ENCODE measurements at places on chromosomes 3 and 15.

DNA sequence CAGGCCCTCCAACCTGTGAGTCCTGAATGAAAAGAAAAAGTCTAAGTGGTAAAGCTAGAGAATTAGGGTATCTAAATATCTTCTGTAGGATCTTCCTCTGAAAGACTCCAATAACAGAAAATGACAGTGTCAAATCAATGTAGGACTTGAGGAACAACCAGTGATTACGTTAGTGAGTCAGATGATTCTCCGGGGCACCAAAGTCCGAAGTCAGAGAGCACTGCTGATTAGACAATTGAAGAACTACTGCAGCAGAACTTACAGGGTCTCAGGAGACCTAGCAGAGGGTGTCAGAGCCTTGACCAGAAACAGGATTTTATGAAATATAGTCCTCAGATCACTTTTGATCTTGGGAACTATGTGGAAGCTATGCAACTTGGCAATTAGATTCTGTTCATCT lies 605.8 kb downstream of the EPHA3 start:
- DNase-seq: no peak

GRCh38 chr3:100136921-100137320 lies 22.6 kb upstream of the FILIP1L start:
- DNase-seq: no peak

DNA sequence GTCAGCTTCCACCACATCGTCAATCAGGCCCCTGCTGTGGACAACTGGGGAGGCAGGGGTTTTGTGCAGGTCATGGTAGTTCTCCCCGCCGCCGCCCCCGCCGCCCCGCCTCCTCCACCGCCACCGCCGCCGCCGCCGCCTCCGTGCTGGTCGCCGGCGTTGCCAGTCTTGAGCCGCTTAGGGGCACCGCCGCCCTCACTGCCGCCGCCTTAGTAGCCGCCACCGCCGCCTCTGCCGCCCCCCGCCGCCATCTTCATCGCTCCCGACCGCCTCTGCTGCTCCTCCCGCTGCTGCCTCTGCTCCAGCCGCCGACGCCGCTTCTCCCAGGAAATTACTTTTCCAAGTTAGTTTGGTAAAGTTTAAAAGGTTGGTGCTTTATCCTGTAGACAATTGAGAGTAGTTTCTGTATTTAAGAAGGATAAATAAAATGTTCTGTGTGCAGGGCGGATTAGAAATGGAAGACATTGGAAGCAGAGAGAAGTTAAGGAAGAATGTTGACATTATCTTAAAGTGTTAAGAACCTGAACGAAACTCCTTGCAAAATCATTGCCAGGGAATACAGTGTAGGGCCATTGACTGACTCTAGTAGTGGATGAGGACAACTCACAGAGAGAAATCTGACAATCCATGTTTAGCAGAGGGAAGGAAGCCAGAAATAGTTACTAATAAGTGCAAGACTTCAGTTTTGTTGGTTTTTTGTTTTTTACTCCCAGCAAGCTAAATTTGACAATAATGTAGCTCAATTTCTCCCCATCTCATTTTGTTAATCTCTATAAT lies 53.0 kb upstream of the GOLGA8A start:
- no peak for DNase-seq

DNA sequence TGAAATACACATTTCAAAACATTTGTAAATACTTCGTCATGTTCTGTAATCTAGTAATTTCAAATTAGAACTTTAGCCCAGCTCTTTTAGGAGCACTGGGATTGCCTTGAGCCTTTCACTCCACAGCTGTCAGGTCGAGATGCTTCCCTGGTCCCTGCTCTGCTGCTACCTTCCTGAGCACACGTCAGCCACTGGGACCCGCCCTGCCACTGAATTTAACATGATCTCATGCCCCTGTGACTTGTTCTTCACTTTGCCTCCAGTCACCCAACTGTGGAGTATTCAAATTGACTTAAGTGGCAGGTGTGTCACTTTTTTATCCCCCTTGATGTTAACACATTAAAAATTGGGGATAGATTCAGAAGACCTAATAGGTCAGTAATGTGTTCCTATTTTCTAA lies 3.3 kb downstream of the ARRDC4 start:
- no peak for DNase-seq

DNA sequence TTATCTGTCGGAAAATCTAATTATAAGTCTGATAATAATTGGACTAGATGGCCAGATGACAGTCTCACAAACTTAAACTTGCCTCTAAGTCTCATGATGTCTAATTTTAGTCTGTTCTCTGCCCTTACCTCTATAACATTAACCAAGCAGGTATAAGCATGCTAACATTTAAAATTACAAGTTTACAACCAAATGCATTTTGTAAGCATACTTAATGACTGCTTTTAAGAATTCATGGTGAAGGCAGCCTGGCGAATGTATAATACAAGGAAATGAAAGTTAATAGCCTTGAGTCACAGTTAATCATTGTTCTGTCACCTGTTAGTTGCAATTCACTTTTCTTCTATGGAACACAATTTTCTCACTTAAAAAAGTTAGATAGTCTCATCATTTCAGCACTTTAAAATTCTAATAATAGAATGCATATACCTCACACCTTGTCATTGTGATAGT lies 16.5 kb downstream of the BCHE start:
- DNase-seq: no peak

GRCh38 chr15:95365511-95366107 lies 964.9 kb upstream of the NR2F2 start:
- DNase-seq: no peak

- DNase-seq: no peak
Measured at GRCh38 chr3:10563396-10563795, 58.0 kb upstream of the ATP2B2 start.

Data from NCI-H1092 treated with DMSO at 0.1 percent for 48 hours (cell line).